Stimulated activated CD4-positive, alpha-beta T cell treated with anti-CD3 and anti-CD28 coated beads, TNF-alpha, amount 100 ng/mL, for 48 hours (primary cell): ENCODE measurements at places on chromosomes 11 and 22.

DNA sequence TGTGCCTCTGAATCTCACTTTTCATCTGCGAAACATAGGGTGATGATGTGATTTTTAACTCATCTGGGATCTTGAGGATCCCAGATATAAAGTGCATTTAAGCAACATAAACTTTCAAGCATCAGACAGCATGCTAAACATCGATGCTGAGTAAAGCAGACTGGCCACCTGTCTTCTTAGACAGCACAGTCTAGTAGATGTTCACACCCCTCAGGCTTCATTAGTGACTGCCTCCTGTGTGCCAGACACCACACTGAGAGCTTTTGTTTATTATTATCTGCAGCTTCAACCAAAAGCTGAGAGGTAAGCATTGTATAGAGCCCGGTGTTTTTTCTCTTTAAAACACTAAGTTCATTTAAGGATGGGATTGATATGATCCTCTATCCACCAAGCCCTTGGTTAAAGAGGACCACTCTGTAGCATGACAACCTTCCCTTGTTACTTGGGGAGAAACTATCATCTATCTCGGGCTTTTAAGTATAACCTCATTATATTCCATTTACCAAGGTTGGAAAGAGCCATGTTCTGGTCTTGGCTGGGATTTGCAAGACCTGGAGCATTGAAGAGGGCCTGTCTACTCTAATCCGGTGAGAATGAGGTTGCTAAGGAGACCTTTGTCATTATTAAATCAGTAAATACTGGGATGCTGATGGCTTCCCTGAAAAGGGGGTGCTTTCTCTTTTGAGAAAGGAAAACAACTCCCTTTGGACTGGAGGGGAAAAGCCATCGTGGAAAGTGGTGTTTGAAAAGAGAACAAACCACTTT is 114.2 kb upstream of the SEZ6L start:
- no peak for DNase-seq

DNA sequence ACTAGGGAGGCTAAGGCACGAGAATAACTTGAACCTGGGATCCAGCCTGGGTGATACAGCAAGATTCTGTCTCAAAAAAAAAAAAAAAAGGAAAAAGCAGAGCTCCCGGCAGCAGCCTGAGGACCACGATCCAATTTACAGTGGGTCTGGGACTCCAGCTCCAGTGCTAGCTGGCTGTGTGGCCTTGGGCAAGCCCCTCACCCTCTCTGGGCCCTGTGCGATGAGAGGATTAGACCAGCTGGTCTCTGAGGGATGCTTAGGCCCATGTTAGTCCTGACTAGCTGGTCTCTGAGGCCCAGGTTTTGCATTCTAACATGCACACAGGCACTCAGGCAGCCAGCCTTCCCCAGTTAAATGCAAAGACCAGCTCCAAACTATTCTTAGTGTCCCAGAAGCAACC is 13.7 kb downstream of the CARD10 start:
- DNase-seq, result no peak

GRCh38 chr11:132719684-132720083 is 812.6 kb downstream of the OPCML start:
- DNase-seq, result no peak

DNA sequence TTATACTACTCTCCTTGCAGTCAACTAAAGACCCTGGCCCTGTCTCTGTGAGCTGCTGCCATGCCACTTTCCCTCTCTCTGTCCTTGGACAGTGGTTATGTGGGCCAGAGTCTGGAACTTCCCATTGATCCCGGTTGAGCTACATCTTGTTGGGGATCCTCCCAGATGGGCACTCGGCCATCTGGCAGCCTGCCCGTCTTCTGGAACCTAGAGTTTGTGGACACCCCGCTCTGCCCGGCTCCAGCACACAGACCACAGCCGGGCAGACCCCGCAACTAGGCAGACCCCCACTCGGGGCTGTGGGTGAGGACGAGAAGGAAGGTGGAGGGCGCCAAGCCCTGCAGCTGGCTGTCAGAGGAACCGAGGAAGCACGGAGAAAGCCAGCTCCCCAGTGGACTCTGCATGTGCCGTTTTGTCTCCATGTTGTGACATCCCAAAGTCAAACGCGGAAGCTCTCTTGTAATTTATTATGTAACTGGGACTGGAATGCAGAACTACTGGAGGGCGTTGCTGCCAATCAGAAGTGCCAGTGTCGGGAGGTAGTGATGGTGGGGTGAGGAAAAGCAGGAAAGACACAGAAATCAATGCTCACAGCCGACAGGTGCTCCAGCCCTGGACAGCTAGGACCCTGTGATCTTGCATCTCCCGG is 207.7 kb downstream of the CEP164 start:
- no peak for DNase-seq

GRCh38 chr22:50677493-50678217 is 5.0 kb downstream of the SHANK3 start:
- no peak for DNase-seq

- DNase-seq, result no peak
Measured at GRCh38 chr11:87422566-87422965, 384.8 kb downstream of the TMEM135 start.

DNA sequence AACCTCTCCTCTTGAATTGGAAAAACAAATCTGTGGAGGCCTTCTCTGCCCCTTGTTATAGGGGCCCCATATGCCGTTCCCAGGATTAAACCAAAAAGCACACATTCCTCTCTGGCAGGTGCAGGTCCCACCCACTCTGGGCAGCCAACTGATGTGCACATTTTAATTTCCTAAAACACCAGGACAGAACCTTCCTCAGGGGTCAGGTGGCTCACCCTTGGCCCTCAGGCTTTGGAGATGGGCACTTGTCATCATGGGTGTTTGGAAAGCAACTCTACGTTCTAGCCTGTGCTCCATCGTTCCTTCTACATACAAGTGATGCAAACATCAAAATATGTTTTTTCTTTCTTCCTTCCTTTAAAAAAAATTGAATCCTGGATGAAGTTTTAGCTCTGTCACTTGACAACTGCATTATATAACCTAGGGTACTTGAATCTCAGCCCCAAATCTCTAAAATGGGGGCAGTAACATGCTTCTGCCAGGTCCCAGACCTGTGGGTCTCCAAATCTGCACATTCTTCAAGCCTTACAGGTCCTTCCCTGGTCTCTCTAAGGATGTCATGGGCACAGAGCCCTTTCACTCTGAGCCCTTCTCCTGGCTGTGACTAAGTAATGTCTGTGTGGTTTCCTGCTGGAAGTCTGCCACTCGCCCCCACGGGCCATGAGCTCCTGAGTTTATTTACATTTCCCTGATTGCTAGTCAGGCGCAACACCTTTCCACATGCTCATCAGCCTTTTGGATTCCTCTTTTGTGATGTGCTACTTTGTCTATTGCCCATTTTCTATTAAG is 43.8 kb downstream of the KCNQ1OT1 start:
- no peak for DNase-seq

GRCh38 chr11:82533628-82534327 is 199.9 kb downstream of the FAM181B start:
- no peak for DNase-seq

DNA sequence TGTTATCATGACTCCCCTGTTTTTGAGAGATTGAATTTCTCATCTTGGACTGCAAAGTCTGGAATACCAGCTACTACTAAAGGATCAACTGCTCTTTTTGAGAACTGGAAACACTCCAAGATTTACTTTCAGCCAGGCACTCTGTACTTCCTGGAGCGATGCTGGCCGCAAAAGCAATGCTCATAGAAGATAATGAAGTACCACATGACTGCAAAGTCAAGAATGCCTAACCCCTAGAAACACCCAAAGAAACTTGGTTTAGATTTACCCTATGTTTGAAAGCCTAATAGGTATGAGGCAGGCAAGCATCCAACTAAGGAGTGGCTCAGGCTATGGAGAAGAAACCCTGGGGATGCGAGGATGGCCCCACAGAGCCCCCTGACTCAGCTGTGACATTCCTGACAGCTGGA is 47.7 kb upstream of the ARHGAP20 start:
- DNase-seq, result no peak

- no peak for DNase-seq
Measured at GRCh38 chr11:70029861-70030380, 48.2 kb upstream of the ANO1 start.

- no peak for DNase-seq
Measured at GRCh38 chr22:48719978-48720661, 1107.6 kb downstream of the BRD1 start.

DNA sequence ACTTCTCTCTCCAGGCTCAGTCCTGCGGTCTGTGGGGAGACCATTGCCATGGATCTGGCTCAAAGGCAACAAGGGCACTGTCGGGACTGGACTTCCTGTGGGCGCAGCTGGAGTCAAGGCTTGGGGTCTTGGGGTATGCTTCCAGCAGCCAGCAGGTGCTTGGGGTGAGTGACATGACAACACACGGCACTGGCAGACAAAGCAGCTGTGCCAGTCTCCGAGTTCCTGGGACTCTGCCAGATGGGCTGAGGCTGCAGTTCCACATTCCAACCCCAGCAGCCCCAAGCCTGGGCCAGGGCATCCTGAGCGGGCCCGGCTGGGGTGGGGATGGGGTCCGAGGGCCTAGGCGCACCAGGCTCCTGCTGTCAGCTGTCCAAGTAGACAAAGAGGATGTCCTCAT is 12.3 kb downstream of the GUCD1 start:
- DNase-seq, result no peak

DNA sequence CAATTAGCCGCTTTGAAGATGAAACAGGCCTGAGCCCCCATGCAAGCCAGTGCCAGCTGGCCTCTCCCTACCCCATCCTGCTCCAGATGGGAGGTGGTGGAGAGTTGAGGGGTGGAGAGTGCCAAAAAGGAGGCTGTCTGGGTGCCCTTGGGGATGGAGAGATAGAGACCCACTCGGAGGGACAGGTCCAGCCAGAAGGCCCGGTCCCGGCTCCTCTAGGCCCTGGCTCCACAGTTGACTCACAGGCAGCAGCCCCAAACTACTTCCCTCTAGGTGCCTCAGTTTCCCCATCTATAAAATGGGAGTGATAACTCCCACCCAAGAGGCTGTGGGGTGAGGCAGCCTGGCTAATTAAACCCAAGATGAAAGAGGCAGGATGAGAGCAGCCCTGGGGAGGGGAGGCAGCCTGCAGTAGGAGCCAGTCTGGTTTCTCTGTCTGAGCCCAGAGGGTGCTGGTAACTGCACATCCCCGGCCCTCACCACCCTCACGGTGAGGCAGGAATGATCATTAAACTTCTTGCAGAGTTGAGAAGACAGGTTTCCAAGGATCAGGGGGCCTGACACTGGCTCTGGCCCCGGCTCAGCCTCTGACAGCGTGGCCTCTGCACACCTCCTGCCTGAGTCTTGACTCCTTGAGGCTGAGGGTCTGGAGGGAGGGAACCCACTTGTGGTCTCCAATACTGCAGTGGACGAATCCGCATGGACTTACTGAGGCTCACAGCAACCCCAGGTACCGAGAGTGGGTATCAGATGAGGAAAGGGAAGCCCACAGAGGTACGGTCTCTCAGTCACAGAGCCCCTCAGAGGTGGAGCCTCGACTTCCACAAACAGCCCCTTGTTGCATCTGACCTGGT is 1.4 kb upstream of the AP5B1 start:
- DNase-seq, result no peak

DNA sequence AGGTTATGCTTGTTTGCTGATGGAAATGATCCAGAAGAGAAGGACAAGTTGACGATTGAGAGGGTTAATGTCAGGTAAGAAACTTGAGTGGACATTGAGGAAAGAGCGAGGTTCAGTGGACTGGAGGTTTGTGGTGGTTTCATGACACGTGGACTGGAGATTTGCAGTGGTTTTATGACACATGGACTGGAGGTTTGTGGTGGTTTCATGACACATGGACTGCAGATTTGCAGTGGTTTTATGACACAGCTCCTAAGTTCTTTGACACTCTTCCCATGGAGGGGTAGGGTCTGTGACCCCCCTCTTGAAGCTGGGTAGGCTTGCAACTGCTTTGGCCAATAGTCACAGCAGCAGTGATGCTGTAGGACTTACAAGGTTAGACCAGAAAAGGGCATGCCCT is 5.4 kb upstream of the MAPK8IP2 start:
- no peak for DNase-seq

- DNase-seq, result no peak
Measured at GRCh38 chr11:11034476-11034875, 176.6 kb upstream of the ZBED5 start.

GRCh38 chr11:64859542-64860414 is 15.3 kb upstream of the CDC42BPG start:
- peak; percentile 60 for DNase-seq

DNA sequence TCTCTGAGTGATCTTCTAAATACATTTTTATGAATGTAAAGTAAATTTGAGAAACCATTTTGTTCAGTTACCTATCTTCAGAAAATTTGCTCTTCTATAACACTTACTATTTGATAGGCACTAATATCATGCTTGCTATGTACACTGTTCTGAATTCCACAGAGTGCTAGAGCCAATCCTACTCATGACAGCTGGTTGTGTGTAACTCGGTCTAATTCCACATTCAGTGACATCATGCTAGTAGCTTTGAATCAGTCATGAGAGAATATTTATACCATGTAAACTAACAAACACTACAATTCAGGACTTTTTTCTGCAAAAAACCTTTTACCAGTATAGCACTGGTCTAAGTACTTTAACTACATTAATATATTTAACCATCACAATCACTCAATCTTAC is 902.9 kb downstream of the DLG2 start:
- DNase-seq, result no peak

GRCh38 chr11:57776031-57776521 is 14.5 kb downstream of the CTNND1 start:
- no peak for DNase-seq

- no peak for DNase-seq
Measured at GRCh38 chr22:46113110-46113909, 37.0 kb upstream of the PPARA start.

GRCh38 chr11:133887692-133888332 is 42.5 kb upstream of the SPATA19 start:
- DNase-seq, result no peak

- no peak for DNase-seq
Measured at GRCh38 chr22:41302021-41302767, 869 bp downstream of the ZC3H7B start.

DNA sequence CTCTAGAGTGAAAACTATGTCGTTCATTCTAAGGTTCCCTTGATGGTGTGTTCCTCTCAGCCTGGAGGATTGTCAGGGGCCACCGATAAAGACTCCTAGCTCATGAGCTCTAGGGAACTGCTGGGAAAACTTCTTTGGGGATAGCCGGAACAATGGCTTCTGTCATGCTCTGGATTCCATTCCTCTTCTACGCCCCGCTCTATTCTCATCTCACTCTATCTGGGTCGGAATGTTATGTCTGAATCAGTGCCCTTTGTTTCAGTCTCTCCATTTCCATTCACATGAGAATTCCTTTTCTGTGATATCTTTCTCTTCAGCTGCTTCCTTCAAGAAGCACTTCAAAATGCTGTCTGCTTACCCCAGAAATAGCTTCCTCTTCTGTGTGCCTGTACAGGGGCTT is 16.9 kb upstream of the SLCO2B1 start:
- DNase-seq, result no peak
